ENCODE measurements at places on chromosomes 4 and X.

GRCh38 chrX:53347948-53348347 is 66.6 kb upstream of the IQSEC2 start:
- no peak for DNase-seq

DNA sequence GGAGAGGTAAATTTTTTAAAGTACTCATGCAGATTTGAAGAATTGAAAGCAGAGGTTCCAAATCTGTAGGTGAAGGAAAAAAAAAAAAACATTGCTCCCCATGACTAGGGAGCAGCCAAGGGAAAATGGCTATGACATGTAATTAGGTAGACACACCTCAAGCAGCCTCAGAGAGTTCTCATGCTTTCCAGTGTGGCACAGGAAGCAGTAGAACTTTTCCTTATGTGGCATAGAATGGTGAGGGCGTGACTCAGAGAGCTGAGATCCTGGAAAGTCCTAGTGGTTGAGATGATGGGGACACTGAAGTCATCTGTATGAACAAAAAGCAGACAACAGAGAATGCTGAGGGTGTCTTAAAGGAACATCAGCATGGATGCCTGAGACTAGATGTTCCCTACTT is 148.6 kb upstream of the NWD2 start:
- DNase-seq, result no peak

DNA sequence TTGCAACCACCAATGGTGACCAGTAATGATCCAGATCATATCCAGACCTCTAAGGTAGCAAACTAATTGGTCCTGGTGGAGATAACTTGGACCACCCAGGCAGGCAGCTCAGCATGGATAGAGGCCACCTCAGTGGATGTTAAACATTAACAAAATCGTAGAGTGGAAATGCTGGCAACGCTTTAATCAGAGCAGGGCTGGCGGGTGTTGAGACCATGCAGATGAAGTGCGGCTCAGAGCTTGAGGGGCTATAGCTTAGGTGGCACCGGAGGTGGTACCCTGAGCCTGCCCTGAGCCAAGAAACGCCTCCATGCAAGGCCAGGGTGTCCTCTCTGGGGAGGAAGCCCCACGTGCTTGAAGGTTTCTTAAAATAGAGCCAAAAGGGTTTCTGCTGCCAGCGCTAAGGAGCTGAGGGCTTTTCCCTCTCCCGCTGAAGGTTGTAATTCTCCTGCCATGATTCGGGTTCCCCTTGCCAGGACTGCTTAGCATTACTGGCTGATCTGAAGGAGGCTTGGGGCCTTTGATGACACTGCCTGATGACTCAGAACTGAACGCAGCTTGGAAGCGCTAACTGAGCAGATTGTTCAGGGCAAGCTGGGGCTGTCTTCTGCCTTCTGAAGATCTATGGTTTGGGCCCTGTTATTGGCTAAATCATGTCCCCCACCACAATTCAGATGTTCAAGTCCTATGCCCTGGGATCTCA is 177.8 kb upstream of the ATP6AP2 start:
- no peak for DNase-seq

DNA sequence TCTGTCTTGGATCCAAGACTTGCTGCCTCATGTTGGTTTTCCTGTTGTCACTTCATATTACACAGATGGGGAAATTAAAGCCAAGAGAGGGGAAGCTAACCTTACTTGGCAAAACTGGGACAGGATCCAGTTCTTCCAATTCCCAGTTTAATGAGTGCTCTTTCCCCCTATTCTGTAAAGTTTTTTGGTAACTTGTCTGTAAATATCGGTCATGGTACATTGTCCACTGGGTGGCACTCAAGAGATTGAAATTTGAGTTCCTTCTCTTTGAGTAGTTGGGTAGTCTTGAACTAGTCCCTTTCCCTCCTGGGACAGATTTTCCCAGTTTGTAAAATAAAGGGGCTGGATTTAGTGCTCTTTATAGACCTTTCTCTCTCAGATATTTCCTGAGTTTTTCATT is 12.4 kb upstream of the EOLA2 start:
- no peak for DNase-seq

DNA sequence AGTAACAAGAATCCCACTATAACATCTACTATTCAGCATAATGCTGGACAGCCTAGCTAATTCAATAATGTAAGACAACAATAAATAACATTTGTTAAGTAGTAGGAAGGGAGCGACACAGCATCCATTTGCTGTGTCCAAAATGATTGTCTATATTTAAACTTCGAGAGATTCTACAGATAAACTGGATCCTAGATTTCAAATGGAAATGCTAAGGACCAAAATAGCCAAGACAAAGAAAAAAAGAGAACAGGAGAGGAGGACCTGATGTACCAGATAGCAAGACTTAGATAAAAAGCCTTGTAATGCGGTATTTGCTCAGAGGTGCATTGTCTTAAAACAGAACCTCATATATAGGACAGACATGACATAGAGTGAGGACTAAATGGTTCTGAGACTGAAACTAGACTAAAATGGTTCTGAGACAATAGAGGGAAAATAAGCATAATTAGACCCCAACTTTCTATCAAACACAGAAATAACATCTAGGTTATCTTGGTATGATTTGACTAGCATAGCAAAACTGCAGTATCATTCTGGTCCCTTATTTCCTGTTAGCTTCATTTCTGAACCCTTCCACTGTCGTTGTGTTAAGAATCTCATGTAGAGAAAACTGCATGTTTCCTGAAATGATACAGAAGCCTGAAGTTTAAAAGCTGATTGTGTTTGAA is 3.8 kb downstream of the HPGDS start:
- no peak for DNase-seq

- no peak for DNase-seq
These were observed 50.0 kb downstream of the AMMECR1 start for GRCh38 chrX:110267874-110268273.

GRCh38 chr4:13541720-13542576 is 2.4 kb downstream of the NKX3-2 start:
- no peak for DNase-seq

DNA sequence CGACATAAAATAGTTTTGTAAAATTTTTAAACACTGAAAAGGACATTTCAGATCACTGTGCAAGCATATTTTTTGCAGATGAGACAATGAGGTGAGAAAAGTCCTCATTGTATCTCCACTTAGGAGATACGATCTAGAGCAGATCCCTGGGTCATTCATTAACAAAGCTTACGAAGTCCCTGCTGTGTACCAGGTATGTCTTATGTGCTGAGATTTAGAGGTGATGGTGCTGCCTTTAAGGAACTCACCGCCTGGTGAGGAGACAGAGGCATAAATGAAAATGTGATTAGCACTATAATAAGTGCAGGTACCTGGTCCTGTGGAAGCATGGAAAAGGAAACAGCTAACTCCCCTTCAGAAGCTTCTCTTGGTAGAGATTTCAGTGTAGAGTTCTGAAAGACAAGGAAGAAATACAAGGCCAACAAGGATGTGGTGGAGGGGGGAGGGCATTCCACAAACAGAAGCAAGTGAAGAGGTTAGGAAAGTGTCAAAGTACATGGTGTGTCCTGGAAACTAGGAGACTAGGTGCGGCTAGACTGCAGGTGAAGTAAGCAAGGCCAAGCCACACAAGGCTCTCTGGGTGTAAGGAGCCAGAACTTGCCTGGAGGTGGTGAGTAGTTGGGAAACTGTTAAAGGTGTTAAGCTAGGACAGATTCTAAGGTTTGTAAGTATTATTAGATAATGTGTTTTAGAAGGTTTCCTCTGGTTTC is 1.5 kb upstream of the NDNF start:
- no peak for DNase-seq

DNA sequence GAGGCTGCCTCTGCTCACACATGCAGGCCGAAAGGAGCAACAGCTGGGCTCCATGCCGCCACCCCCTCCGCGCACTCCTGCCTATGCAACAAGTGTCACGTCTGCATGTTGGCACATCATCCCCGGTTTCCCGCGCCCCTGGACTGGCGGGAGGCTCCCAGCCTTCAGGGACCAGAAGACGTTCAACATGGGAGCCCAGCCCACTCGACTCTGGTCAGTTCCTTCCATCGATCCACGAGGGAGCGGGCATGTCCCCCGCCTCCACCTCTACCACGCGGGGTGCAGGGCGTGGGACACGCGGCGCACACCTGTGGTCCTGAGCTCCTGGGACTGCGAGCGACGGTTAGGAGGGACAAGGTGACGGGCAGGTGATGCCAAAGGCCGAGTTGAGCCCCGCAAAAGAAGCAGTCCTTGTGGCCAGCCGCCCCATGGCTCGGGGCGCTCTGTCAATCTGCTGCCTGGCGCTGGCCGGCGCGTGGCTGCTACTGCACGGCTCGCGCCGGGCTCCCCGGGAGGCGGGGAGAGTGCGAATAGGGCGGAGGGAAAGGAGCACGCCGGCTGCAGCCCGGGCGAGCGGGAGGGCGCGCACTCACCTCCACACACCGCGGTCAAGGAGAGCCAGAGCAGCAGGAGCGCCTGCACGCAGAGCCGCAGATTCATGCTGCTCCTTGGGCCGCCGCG is 645 bp downstream of the APLN start:
- no peak for DNase-seq

- DNase-seq, result no peak
These were observed 11.6 kb downstream of the ARHGAP24 start for GRCh38 chr4:85486425-85487086.

DNA sequence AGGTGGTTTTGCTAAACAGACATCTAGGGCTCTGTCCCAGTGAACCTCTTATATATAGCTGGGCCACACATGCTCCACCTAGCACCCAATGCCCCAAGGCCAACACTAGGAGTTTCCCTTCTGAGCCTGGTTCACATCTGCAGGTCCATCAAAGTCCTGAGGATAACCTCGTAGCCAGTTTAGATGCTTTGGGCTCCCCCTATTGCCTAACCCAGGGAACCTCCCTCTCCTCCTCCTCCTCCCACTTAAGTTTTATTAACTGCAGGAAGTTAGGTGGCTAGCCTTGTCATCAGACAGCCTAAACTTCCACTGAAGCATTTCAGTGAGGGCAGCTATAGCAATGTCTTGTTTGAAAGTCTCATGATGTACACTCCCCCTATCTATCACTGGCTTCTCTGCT is 88.0 kb downstream of the GUCY2F start:
- no peak for DNase-seq

GRCh38 chr4:89700766-89701423 is 136.1 kb downstream of the SNCA start:
- no peak for DNase-seq

- DNase-seq, result no peak
These were observed 32.3 kb upstream of the KDR start for GRCh38 chr4:55157559-55158277.

DNA sequence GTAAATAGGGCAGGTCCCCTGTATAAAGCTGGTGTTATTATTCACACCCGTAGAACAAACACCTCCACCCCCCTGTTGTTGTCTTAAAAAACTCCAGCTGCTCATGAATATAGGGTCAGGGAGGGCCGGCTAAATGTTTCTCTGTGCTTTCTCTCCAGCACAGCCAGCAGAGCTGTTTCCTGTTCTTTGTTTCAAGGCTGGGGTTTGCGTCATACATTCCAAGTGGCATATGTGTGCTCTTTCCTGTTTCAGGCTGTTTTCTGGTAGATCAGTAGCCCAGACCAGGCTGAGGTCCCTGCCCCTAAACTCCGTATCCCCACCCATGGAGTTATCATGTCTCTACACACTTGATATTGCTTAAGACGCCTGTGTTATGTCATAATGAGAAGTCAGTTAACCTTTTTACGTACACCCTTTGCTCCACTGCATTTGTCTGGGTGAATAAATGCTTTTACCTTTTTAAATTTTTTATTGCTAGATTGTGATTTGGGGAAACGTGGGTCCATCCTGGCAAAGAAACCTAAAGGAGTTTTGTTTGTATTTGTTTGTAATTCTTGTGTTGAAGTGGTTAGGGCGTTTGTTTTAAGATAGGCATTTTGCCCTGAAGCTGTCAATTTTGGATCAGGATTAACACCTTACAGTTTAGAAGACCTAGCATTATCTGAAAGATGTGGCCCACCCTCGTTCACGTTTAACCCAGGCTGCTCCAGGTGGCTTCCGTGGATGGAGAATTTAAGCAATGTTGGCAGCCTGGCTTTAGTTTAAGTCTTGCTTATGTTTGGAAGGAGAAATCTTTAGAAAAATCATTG is 3.3 kb downstream of the KLF3 start:
- DNase-seq, result no peak

GRCh38 chr4:158202481-158202880 is 7.8 kb upstream of the TMEM144 start:
- DNase-seq, result no peak

DNA sequence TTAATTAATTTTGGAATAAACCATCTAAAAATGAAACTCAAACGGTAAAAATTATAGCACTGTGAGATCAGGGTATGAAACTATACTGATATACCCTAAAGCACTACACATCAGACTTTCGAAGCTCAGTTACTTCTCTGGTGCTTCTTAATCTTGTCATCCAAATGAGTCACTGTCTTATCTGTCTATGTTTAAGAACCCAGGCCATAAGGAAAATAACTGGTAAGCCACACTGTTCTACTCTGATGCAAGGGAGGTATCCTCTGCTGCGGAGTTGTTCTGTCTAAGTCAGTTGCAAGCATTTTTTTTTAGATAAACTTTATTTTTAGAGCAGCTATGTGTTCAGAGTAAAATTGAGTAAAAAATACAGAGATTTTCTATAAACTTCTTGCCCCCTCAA is 830.8 kb upstream of the POU3F4 start:
- no peak for DNase-seq

GRCh38 chrX:47030339-47030738 is 47.9 kb upstream of the RGN start:
- no peak for DNase-seq

GRCh38 chr4:137998666-137999429 is 243.3 kb downstream of the SLC7A11 start:
- no peak for DNase-seq

GRCh38 chrX:39477031-39477761 is 620.6 kb downstream of the BCOR start:
- DNase-seq, result no peak

GRCh38 chrX:147550217-147550616 is 361.5 kb upstream of the FMR1 start:
- DNase-seq, result no peak

DNA sequence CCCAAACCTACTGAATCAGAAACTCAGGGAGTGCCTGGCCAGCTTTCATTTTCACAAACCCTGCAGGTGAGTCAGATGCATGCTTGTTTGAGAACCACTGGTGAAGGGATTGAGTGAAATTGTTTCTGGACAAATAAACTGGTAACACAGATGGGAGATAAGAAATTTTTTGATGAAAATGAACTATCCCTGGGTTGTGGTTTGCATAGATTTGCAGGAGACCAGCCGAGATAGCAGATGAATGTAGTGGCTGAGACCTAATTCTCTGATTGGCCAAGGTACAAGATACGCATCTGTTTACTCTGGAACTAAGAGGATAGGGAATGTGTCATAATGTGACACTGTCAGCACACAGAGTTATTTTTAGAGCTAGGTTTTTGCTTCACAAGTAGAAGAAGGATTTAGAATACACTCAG is 117.8 kb upstream of the NOCT start:
- DNase-seq, result no peak

DNA sequence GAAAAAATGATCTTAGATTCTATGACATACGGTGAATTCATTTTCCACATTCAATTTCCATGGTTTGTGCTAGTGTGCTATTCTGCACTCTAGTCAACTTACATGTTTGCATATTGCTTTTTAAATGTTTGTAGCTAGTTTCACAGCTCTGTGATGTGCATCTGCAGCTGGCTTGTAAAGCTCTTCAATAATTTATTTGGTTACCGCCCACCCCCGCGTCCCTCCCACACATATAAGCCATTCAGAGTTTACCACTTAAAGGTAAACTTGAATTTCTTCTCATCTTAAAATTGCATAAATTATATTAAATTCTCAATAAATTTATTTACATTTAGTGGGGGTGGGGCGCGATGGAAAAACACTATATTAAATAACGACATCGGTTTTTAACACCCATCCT is 291 bp upstream of the NBDY start:
- no peak for DNase-seq

- no peak for DNase-seq
These were observed 21.8 kb downstream of the FHL1 start for GRCh38 chrX:136168929-136169735.

- DNase-seq, result no peak
These were observed 35.7 kb downstream of the HAND2 start for GRCh38 chr4:173494013-173494970.

Data from stimulated activated CD4-positive, alpha-beta T cell treated with anti-CD3 and anti-CD28 coated beads, Interleukin-12 subunit alpha, Interleukin-12 subunit beta, amount 100 ng/mL, for 24 hours (primary cell).